ENCODE measurements at places on chromosomes 7 and 10.

- DNase-seq = no peak
Measured at GRCh38 chr10:123475466-123475865, 190.7 kb upstream of the GPR26 start.

DNA sequence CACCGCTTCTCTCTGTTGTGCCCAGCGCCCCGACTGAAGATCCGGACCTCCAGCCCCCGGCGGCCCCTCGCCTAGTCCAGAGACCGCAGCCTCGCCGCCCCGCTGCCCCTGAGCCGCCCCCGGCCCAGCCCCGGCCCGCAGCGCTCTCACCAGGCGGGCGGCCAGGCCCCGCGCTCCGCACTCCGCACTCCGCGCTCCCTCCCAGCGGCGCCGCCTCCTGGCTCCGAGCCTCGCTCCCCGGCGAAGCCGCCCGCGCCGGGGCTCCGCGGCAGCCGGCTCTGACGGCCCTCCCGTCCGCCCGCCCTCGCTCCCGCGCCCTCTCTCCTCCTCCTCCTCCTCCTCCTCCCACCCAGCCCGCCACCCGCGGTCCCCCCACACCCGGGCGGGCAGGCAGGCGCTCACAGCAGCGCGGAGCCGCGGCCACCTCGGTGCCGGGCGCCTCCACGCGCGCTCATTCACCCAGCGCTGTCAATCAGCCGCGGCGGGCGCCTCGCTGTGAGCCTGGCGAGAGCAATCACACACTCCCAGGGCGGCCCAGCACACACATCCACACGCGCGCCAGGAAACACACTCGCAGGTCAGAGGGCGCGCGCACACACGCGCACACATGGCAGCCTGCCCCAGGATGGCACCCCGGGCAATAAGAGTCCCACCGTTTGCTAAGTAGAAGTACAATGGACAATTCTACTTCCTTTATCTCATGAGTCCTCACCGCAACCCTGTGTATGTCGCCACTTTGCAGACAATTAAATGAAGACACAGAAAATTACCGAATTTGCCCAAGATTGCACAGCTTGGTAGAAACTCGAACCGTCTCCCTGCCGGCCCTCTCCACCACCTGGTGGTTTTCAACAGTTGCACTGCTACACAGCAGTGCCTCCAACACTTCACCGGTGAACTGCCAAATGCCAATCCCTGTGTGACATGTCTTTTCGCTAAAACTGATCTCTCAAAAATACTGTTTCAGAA, at the start of gene PRRT4:
TSS of gene PRRT4 (minus strand) at position 280 of the 969 bp plus-strand sequence.
- peak; percentile 20 for DNase-seq

DNA sequence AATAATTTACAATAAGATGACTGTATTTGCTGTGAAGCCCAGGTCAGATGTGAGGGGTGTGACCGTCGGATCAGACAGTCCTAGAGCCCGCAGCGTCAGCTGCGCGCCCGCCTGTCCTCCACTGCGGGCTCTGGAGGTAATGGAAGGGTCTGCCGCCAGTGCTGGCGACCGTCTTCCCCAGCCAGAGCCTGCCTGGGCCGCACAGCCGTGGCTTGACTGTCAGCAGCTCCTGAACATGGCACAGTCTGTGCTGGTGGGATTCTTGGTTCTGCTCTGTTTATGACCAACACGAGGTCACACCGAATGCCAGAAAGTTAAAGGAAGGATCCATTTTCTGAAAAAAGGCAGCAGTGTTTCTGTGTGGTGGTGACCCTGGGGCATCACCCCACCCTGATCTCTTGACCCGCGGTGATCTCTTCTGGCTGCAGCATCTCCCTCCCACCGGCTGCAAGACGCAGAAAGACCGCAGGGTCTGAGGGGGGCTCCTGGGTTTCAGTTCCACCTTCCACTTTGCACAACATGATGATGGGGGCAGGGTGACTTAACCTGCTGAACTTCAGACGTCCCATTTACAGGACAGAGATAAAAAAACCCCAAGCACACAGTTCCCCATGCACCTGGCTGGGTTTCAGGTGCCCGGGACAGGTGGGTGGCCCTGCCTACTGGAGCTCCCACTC, 103.7 kb downstream of the DNAJB6 start:
- DNase-seq = no peak

GRCh38 chr10:3925184-3925583, 140.2 kb upstream of the KLF6 start:
- no peak for DNase-seq

DNA sequence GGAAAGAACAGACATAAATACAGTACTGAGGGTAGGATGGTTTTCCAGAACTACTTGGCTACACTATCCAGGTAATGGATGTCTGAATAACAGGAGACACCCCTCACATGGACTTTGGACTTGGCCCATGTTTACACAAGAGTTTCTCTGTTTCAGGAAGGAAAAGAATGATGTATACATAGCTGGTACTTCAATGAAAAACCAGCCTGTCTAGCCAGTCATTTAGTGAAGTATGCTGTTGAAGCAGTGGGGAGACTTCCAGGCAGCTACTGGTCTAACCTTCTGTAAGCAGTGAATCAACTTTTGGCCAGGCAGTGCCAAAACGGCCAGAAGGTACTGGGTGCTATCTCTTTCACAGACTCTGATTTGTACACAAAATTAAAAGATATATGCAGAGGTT, 135.0 kb downstream of the MBL2 start:
- no peak for DNase-seq

GRCh38 chr7:142248166-142249160, 9.4 kb downstream of the PRSS58 start:
- no peak for DNase-seq

DNA sequence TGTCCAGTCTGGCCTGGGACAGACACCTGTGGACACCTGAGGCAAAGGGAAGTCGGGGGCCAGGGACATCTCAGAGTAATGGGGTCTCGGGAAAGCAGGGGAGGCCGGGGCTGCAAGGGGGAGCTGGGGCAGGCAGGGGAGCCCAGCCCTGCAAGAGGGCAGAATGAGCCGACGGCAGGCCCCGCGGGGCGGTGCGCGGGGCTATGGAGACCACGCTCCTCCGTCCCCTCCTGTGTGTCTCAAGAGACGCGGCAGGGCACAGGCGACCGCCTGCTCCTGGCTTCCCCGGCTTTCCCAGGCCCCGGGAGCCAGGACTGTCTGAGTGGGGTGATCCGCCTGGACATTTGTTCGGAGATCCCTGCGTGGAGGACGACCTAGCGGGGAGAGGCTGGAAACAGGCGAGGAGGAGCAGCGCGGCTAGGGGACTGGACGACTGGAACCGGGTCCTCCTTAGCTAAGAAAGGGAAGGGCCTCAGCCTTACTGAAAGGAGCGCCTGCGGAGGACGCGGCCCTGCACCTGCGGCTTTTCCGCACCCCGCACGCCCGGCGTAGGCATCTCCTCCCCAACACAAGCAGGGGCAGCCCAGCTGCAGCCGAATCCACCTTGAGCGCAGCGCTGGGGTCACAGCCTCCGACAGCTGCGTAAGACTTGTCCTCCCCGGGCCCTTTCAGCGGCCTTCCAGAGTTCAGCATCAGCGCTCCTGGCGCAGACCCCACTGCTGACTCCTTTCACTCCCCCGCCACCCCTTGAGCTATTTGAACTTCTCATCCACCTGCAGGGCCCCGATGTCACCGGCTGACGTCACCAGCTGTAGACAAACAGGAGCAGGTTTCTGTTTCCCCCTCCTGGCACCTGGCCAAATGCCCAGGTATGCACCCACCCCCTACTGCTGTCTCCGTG, 176.4 kb downstream of the ZNF248 start:
- no peak for DNase-seq
